Activated CD4-positive, alpha-beta T cell treated with anti-CD3 and anti-CD28 coated beads for 4 hours (primary cell): ENCODE measurements at places on chromosomes 4 and X.
A peak's percentile ranks its signal among the peaks of the same experiment; 100 is the strongest.

DNA sequence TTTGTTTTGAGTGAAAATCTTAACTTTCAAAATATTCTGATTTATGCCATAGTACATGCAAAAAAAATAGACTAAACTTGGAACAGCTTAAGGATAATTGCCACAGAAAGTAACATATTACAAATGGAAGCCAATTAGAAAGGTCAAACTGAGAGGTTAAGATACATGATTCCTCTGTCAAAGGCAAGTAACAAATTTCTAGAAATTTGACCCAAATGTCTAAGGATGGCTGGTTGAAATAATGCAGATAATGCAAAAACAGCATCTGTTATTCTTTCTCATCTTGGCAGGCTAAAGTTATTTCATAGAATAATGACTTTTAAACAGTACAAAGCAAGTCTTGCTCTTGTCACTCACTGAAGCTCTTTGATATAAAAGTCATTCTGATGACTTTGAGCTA, 10.5 kb downstream of the FGF5 start:
- no peak for DNase-seq

DNA sequence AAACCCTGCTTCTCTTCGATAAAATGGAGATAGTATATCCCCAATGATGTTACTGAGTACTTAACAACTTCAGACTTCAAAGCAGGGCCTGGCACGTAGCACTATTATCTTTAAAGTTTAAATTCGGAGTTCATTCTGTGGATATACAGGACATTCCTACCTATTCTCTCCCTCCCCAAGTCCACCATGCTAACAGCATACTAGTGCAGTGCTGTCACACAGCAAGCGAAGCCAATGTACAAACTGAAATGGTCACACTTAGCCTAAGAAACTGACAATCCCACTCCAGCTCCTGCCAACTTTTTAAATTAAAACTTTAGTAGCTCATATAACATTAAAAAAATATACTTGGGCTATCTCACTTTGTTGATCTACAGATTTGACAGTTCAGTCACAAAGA, 1.2 kb upstream of the DNAJB14 start:
- DNase-seq, result no peak

GRCh38 chr4:174038481-174038880, 245.0 kb downstream of the FBXO8 start:
- no peak for DNase-seq

DNA sequence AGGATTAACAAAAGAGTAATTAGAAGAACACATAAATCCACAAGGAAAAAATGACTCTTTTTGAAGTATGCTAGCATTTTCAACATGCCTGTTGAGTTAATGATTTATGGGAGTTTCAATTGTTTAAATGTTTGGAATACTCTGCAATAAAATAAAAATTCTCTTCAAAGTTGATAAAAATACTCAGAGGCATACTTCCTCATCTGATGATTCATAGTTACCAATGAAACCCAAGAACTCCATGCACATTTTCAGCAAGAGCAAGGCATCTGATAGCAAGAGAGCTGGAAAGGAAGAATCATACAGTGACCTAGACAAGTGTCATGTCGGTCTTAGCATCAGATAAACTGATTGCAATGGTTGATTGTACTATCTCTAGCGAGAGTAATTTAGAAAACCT, 443.7 kb upstream of the ATOH1 start:
- DNase-seq, result no peak

GRCh38 chrX:136268051-136269048, 17.1 kb upstream of the MAP7D3 start:
- DNase-seq, result peak; percentile 29

GRCh38 chr4:179695175-179695574, 2252.9 kb upstream of the AGA start:
- no peak for DNase-seq

DNA sequence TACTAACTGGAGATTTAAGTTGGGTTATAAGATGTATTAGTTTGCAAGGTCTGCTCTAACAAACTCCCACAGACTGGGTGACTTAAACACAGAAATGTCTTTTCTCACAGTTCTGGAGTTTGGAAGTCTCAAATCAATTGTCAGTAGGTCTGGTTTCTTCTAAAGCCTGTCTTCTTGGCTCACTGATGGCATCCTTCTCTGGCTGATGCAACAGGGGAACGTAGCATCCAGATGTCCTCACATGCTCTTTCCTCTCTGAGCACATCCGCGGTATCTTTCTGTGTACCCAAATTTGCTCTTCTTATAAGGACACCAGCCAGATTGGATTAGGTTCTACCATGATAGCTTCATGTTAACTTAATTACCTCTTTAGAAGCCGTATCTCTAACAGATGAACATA, 63.2 kb upstream of the BMP3 start:
- no peak for DNase-seq

DNA sequence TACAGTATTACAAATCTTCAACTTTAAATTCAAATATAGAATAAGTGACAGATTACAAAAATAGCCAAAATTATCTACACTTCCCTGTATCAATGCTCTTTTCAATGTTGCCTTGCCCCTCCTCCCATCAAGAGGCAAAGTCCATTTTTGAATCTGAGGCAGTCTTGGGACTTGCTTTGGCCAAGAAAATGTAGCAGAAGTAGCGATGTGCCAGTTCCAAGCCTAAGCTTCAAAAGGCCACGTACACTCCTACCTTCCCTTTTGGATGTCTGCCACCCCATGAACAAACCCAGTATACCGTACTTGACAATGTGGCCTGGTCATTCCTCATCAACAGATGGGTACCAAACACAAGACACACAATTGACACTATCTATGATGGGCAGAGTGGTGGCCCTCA, 24.1 kb downstream of the SEC24D start:
- DNase-seq, result no peak

DNA sequence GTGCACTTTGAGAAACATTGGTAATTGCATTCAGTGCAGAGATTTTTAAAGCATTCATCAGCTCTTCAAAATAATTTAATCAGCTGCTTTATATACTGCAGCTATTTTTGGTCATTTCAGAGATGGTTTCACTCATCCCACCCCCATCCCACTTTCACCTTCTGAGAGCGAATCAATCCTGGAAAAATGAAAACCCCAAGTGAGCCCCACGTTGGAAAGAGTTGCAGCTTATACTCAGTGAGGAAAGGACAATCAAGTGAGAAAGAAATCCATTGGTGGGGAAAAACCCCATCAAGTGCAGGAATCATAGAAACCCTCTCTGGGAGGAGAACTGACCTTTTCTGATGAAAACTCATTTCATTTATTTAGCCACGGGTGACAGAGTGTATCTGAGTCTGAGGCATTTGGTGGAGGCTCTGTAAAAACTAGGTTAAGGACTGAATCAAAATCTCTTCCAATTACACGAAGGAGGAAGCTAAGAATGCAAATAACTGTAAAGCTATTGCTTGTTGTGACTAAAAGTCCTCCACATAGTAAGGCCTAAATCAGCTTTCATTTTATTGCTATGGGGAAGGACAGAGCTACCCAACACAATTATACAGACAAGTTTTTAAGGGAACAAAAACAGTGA, 240.4 kb upstream of the PGRMC2 start:
- DNase-seq, result no peak

- DNase-seq, result no peak
Measured at GRCh38 chr4:186789651-186790050, 66.0 kb upstream of the FAT1 start.

- no peak for DNase-seq
Measured at GRCh38 chrX:51361251-51361650, 28.6 kb downstream of the NUDT10 start.

- DNase-seq, result no peak
Measured at GRCh38 chr4:53616219-53616618, 24.9 kb upstream of the LNX1 start.

DNA sequence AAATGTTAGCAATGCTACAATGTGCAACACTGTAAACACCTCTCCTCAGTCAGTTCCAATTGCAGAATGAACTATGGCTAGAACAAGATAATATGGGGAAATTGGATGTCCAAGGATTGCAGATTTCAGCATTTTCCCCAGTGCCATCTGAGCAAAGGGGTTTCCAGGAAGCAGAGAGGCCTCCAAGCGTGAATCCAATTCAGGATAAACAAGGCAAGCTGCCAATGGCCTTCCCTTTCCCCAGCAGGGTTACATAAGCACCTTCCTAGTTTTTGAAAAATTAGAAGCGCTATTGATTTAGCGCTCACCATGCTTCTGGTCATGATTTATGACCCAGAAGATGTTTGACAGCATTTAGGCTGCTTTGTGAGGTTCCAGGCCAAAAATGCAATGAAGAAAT, 223.0 kb upstream of the GATB start:
- no peak for DNase-seq

DNA sequence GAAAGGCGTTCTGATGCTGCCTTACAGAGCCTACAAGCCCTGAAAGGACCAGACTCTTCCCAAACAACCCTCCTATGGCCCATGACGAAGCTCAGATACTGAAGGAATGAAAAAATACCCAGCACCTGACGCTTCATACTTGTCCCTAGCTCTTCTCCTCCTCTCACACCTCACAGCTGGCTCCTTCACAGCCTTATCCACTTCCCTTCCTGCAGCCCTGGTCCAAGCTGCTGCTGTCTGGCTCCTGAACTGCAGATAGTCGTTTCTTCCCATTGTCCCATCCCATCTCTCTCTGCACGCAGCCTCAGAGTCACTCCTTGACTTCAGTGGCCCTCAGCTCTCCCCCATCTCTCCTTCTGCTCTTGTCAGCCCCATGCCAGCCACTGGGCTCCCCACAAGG, 56.6 kb downstream of the FAM193A start:
- DNase-seq, result no peak

DNA sequence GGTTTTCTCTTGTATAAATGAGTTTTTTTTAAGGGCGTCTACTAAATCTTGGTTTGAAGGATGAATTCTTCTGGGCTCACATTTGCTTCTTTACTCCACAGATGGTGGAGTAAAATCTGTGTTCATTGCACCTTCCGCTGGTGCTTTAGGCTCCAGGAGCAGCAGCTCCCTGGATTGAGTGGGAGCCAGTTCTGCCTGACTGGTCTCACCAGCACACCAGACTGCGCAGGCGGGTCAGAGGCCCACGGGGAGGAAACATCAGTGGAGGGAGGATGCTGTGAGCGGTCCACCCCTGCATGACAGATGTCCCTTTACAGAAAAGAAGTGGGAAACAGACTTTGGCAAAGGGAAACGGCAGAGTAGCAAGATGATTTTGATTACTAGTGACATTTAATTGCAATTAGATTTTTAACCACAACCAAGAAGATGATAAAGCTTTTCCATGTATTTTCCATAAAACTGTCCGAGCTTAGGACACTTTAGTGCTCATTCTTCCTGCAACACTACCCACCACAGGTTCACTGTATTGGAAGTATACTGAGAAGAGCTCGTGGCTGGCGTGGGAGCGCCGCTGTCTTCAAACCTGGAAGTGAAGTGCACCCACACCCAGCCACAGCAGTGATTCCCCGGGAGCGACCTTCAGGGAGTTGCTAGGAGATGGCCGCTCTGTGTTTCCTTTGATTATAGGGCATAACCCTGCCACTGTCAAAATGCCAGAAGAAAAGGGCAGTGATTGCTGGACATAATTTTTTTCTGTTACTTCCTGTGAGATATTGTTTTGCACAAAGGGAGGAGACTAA, 95.2 kb downstream of the SORBS2 start:
- no peak for DNase-seq

DNA sequence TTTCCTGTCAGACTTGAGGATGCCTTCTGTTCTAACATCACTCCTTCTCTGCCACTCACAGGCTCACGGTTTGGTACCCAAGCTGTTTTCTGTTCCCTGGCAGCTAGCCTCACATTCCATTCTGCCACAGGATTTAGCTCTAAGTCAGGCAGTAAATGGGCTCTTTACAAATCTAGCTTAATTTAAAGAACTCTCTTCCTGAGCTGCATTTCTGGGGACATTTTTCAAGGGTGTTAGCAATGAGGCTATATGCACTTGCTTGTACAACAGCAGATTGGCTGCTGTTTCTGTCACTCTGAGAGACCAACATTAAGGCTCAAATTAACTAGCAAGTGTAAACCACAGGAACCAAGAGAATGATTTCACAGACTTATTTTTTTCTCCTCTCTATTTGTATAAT, 337.8 kb upstream of the NOCT start:
- DNase-seq, result no peak

DNA sequence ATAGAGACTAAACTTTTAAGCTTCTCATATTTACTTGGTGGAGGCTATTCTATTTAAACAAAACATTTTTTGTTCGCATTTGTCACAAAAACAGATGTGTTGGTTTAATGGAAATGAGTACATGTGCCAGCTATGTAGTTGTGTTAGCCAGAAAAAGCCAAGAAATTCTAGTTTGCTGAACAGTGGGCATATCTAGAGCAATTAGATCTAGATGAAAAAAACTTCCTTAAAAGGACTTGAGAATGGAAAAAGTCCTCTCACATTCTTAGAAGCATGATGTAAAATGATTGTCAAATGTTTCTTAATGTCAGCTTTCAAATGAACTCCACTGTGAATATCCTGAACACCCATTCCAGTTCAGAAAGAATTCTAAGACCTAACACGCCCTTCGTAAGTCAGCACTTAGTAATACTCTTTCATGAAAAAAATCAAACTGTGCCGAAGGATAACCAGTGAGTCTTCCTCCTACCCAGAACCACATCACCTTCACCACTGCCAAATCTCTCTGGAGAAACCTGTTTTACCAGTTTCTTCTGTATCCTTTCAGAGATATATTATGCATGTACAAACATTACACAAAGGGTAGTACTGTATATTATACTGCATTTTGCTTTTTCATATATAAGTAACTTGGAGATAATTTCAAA, 28.2 kb downstream of the PHKA1 start:
- DNase-seq, result no peak

DNA sequence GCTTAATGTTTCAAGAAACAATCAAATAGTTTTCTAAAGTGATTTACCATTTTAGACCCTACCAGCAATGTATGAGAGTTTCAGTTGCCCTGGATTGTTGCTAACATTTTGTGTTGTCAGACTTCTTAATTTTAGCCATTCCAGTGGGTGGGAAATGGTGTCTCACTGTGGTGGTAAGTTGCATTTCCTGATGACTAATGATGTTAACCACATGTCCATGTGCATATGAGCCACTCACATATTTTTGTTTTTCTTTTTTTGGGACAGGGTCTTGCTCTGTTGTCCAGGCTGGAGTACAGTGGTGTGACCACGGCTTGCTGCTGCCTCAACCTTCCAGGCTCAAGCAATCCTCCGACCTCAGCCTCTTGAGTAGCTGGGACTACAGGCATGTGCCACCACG, 48.3 kb downstream of the MED28 start:
- no peak for DNase-seq
